ENCODE measurements at places on chromosomes 4 and X. TPM values are rescaled to one million over a fixed set of nuclear protein-coding genes. Genes with fewer than 3 reads are reported as not detected.

Gene VCX3B
- not detected for polyA plus RNA-seq

GRCh38 chrX:29295987-29296680, 708.9 kb downstream of the IL1RAPL1 start:
- H3K27ac ChIP-seq: no peak overlapping the region
- no peak for DNase-seq
- H3K4me3 ChIP-seq: no peak overlapping the region
- H3K27me3 ChIP-seq: no peaks in the 10 kb centered on the region
- no peaks in the 10 kb centered on the region for H3K36me3 ChIP-seq
- no peaks in the 10 kb centered on the region for H3K4me1 ChIP-seq

Gene F8A3
- 4.4 TPM for polyA plus RNA-seq

DNA sequence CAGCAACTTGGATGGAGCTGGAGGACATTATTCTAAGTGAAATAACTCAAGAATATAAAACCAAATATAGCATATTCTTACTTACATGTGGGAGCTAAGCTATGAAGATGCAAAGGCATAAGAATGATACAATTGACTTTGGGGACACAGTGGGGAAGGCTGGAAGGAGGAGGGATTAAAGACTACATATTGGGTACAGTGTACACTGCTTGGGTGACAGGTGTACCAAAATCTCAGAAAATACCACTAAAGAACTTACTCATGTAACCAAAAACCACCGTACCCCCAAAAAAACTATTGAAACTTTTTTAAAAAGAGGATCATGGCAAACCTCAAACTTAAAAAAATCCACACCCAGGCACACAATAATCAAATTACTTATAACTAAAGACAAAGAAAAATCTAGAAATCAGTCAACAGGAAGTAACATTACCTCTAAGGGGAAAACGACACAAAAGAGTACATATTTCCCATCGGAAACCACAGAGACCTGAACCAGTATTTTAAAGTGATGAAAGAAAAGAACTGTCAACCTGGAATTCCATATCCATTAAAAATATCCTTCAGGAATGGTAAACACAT, 241.8 kb downstream of the PRDM5 start:
- H3K4me3 ChIP-seq: no peak overlapping the region
- H3K36me3 ChIP-seq: no peaks in the 10 kb centered on the region
- H3K4me1 ChIP-seq: no peaks in the 10 kb centered on the region
- no peak overlapping the region for H3K27ac ChIP-seq
- no peak for DNase-seq

DNA sequence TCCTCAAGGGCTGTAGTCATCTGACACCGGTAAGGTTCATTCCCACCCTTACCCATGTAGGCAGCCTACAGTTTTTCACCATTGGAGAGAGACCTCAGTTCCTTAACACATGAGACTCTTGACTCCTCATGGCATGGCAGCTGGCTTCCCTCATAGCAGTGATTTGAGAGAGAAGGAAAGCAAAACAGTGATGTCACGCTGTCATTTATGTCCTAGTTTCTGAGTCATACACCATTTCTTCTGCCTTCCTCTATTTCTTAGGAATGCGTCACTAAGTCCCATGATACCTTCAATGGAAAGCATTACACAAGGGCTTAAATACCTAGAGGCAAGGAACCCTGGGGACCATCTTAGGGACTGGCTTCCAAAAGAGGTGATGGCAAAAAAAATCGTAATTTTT, 226.1 kb downstream of the SPCS3 start:
- no peaks in the 10 kb centered on the region for H3K36me3 ChIP-seq
- H3K27ac ChIP-seq: no peak overlapping the region
- no peaks in the 10 kb centered on the region for H3K27me3 ChIP-seq

- DNase-seq: no peak
- H3K4me1 ChIP-seq: no peaks in the 10 kb centered on the region
- peaks cover 54% of the 10 kb centered on the region for H3K36me3 ChIP-seq
- no peak overlapping the region for H3K4me3 ChIP-seq
- no peak overlapping the region for H3K27ac ChIP-seq
Measured at GRCh38 chr4:1903035-1903434, 31.8 kb downstream of the NSD2 start.

- no peaks in the 10 kb centered on the region for H3K36me3 ChIP-seq
- H3K27me3 ChIP-seq: no peaks in the 10 kb centered on the region
- no peak overlapping the region for H3K4me3 ChIP-seq
- no peaks in the 10 kb centered on the region for H3K4me1 ChIP-seq
Measured at GRCh38 chr4:17260166-17260907, 251.6 kb downstream of the QDPR start.

DNA sequence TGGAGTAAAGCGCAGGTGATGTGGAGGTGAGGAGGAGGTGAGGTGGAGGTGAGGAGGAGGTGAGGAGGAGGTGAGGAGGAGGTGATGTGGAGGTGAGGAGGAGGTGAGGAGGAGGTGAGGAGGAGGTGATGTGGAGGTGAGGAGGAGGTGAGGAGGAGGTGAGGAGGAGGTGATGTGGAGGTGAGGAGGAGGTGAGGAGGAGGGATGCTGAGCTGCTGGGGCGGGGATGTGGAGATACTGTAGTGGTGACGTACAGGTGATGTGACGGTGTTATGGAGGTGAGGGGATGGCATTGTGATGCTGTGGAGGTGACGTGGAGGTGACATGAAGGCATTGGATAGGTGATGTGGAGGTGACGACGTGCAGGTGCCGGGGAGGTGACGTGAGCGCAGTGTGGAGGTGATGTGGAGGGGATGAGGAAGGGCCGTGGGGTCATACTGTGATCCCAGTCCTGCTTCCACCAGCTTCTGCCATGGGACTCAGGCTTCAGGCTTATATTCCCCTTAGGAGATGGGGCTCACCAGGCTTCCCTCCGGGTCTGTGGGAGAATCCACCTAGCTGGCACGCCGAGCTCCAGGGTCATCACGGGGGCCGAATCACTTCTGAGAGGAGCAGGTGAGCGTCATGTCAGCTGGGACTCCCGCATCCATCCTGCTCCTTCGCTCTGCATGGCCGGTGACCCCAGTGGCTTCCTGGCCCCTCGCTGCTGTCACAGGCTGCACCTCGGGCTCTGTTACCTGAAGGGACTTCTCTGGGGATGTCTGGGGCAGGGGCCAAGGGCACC, 47.9 kb upstream of the GRPEL1 start:
- H3K27ac ChIP-seq: no peak overlapping the region
- H3K4me3 ChIP-seq: no peak overlapping the region
- no peaks in the 10 kb centered on the region for H3K36me3 ChIP-seq

Gene UGT2B15
- polyA plus RNA-seq: 29.6 TPM

GRCh38 chr4:86497980-86498862, 95.9 kb upstream of the PTPN13 start:
- no peak overlapping the region for H3K27ac ChIP-seq
- H3K27me3 ChIP-seq: no peaks in the 10 kb centered on the region
- DNase-seq: peak; percentile 37

Gene PNMA6F
- polyA plus RNA-seq: 0.01 TPM

DNA sequence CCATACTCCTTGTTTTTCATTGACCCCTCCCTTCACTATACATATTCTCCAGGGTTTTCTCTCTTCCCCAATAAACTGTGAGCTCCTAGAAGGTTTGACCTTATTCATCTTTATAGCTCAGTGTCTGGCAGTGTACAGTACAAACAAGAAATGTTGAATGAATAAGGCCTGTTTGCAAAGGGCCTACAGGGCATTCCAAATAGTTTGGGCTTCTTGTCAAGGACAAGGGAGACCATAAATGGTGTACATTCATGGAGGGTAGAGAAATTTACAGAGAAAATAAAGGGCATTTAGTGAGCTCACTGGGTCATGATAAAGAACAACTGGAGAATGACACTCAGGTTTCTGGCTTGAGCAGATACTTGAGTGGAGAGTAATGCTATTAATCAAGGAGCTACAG, 47.5 kb upstream of the EIF1AX start:
- no peak overlapping the region for H3K27ac ChIP-seq
- peaks cover 18% of the 10 kb centered on the region for H3K36me3 ChIP-seq
- H3K4me1 ChIP-seq: no peaks in the 10 kb centered on the region
- H3K27me3 ChIP-seq: no peaks in the 10 kb centered on the region
- DNase-seq: no peak
- no peak overlapping the region for H3K4me3 ChIP-seq

DNA sequence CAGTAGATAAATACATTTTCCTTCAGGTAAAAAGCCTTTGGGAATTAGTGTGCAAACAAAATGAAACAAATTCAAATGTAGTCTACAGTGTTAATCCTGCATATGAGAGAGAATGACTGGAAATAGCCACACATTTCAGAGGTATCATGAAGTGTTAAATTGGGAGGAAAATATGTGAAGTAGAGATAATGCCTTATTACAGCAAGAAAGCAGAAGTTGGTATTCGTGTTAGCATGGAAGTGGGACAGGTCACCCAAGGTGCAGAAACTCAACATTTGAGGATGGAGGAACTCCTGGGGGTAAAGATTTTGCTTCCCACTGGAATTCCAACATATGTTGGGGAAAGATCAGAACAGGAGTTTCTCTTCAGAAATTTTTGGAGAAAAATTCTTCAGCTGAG, 51.3 kb downstream of the EMCN start:
- no peaks in the 10 kb centered on the region for H3K4me1 ChIP-seq
- H3K4me3 ChIP-seq: no peak overlapping the region
- H3K27ac ChIP-seq: no peak overlapping the region
- H3K36me3 ChIP-seq: no peaks in the 10 kb centered on the region

DNA sequence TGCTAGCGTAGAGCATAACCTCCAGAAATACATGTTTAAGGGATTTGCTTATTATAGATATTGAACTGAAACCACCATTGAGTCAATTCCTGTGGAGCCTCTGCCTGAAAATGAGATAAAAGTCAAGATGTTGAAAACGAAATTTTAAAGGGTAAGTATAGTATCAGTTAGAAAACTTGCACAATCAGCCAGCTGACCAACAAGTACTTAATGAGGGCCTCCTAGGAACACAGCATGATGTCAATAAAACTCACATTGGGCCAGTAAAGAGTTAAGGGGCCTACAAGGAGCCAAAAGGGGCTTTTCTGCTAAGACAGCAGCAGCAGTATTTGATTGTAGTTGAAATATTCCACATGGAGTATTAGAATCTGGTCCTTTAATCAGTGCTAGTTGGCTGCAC, 314.1 kb upstream of the PPARGC1A start:
- no peak for DNase-seq
- no peaks in the 10 kb centered on the region for H3K27me3 ChIP-seq
- H3K27ac ChIP-seq: no peak overlapping the region
- no peaks in the 10 kb centered on the region for H3K36me3 ChIP-seq

GRCh38 chr4:52843958-52844357, 18.2 kb upstream of the RASL11B start:
- H3K36me3 ChIP-seq: no peaks in the 10 kb centered on the region
- no peak overlapping the region for H3K27ac ChIP-seq
- no peak for DNase-seq

DNA sequence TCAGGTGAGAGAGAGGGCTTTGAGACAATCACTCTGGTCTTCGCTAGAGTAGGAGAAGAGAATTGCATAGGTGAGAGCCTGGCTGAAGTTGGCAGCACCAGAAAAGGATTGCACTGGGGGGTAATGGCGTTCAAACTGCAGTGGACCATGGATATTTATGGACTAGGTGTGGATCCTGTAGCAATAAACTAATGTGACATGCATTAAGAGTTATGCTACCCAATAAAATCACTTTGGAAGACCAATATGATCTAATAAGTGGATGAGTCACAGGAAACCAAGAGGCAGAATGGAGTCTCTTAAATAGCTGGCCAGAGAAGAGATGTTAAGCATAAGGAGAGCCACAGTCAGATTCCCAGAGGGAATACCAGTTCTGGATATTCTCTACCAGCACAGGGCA, 259.8 kb downstream of the FBXO8 start:
- no peaks in the 10 kb centered on the region for H3K36me3 ChIP-seq
- no peak for DNase-seq
- no peaks in the 10 kb centered on the region for H3K27me3 ChIP-seq
- no peaks in the 10 kb centered on the region for H3K4me1 ChIP-seq

DNA sequence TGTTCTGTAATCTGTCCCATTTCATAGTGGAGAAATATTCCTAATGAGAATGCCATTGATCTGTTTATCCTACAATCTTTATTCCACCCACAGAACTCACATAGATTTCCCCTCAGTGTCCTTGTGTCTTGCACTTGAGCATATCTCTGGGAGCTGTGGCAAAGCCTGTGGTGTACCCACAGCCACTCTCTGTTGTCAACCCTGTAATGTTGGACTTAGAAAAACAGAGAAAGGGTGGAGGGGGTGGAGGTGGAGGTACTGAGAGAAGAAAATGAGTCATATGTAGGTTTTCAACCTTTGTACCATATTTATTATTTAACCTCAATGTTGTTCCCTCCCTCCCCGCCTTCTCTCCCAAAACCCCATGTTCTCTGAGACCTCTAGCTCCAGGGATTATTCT, 46.9 kb upstream of the TLL1 start:
- H3K27me3 ChIP-seq: no peaks in the 10 kb centered on the region
- H3K4me1 ChIP-seq: no peaks in the 10 kb centered on the region
- no peak for DNase-seq
- H3K27ac ChIP-seq: no peak overlapping the region
- no peak overlapping the region for H3K4me3 ChIP-seq
- H3K36me3 ChIP-seq: no peaks in the 10 kb centered on the region

GRCh38 chrX:9555354-9555753, 90.5 kb downstream of the TBL1X start:
- DNase-seq: no peak
- H3K36me3 ChIP-seq: no peaks in the 10 kb centered on the region
- H3K4me3 ChIP-seq: no peak overlapping the region
- no peaks in the 10 kb centered on the region for H3K4me1 ChIP-seq
- H3K27ac ChIP-seq: no peak overlapping the region

GRCh38 chr4:125741825-125742452, 427.2 kb downstream of the FAT4 start:
- H3K36me3 ChIP-seq: no peaks in the 10 kb centered on the region
- H3K27ac ChIP-seq: no peak overlapping the region

- no peaks in the 10 kb centered on the region for H3K27me3 ChIP-seq
- no peak overlapping the region for H3K4me3 ChIP-seq
- no peak for DNase-seq
- peaks cover 7% of the 10 kb centered on the region for H3K4me1 ChIP-seq
Measured at GRCh38 chr4:128961405-128961804, 131.9 kb downstream of the SCLT1 start.

GRCh38 chr4:175412161-175412560, 399.9 kb downstream of the GPM6A start:
- H3K27ac ChIP-seq: no peak overlapping the region
- no peaks in the 10 kb centered on the region for H3K36me3 ChIP-seq
- H3K4me1 ChIP-seq: no peaks in the 10 kb centered on the region
- H3K4me3 ChIP-seq: no peak overlapping the region
- DNase-seq: no peak

Gene PLAC1
- polyA plus RNA-seq: 0.04 TPM

- no peaks in the 10 kb centered on the region for H3K27me3 ChIP-seq
- H3K4me3 ChIP-seq: no peak overlapping the region
- peaks cover 15% of the 10 kb centered on the region for H3K4me1 ChIP-seq
- no peak overlapping the region for H3K27ac ChIP-seq
Measured at GRCh38 chr4:777520-778262, 48.2 kb downstream of the CPLX1 start.

Gene TKTL2
- 0.01 TPM for polyA plus RNA-seq

- H3K4me3 ChIP-seq: no peak overlapping the region
- no peaks in the 10 kb centered on the region for H3K4me1 ChIP-seq
- H3K27me3 ChIP-seq: no peaks in the 10 kb centered on the region
- peaks cover 2% of the 10 kb centered on the region for H3K36me3 ChIP-seq
- H3K27ac ChIP-seq: no peak overlapping the region
Measured at GRCh38 chr4:25117274-25117673, 43.0 kb downstream of the SEPSECS start.
